CD8-positive, alpha-beta T cell (primary cell): ENCODE measurements at places on chromosomes 2 and 18.

DNA sequence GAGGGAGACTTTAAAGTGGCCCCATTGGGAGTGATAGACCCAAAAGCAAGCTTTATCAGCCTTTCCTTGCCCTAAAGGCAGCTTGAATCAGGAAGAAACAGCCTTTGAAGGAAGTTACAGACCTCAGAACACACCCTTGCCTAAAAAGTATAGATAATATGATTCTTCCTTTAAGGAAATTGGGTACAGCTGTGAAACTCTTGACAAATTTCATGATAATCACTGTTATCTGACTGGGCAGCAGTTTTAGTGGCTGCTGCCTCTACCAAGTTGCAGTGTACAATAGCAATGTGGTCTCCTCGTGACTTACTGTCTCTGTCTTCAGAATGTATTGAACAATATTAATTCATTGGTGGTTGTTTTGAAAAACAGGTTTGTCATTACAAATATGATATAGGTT lies 16.7 kb downstream of the HOXD1 start:
- no peak for DNase-seq

DNA sequence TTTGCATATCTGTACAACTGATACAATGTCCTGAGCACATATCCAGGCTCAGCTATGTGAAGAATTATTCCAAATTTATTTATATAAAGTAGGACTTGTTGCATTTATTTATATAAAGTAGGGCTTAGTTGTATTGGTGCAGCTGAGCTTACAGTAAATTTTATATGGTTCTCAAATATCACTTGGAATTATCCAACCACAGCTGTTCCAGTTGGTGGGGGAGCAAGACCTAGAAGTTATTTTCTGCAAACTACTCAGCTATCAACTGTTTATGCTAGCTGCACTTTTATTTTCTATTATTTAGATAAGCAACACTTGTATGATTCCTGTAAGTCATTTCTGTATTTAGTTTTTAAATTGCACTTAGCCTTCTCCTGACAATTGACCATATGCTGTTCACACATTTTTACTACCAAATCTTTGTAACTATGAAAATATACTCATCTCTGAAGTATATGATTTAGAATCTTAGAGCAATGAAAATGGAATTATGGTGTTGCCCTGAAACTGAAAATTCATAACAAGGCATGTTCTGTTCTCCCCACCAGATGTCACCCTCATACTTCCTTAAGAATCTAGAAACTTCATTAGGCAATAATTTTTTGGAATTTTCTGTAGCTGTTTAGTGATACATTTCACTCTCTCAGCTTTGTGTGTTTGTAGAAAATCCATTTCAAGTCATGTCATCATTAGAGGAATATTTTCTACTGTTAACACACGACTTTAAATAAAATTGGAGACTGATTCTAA lies 157.0 kb upstream of the CBLN2 start:
- DNase-seq: no peak

GRCh38 chr2:88464153-88464552 lies 11.7 kb upstream of the FOXI3 start:
- no peak for DNase-seq

GRCh38 chr2:150438654-150439053 lies 48.8 kb downstream of the RND3 start:
- DNase-seq: no peak

GRCh38 chr18:42011053-42011452 lies 56.0 kb downstream of the PIK3C3 start:
- no peak for DNase-seq

DNA sequence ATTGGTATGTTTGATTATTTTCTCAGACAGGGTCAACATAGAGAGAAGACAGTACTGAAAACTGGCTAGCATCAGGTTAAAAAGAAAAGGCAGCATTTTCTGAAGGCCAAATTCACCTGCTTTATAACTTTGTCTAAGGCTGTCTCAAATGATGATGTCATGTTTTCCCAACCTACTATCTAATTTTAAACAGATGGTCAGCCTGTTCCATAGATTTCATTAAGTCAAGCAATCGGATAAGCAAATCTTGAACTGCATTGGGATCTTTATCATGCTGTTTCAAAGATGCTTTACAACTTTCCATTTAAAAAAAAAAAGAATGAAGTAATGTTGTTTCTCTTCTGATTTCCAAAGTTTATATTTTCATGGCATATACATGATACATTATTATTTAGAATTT lies 56.3 kb upstream of the SPOPL start:
- no peak for DNase-seq

DNA sequence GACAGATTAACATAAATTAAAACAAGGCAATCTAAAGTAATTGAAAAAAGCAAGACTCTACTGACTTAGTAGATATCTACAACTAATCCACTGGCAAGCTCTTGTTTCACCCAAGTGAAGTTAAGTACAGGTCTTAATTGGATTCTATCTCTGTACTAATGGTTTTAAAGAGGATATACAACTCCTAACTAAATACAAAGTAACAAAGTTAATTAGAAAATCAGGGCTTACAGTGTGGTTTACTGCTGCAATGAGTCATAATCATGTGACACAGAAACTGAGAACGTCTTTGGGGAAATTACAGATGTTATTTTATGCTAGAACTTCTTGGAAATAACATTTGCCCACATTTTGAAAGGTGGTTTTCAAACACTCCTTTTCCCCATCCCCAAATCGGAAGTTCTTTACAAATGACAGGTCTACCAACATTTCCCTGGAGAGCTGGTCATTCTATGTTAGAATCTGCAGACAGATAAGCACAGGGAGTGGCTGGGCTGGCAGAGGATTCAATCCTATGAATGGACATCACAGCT lies 245.3 kb downstream of the STK39 start:
- DNase-seq: no peak

GRCh38 chr2:234142530-234142929 lies 92.0 kb downstream of the SPP2 start:
- DNase-seq: no peak

DNA sequence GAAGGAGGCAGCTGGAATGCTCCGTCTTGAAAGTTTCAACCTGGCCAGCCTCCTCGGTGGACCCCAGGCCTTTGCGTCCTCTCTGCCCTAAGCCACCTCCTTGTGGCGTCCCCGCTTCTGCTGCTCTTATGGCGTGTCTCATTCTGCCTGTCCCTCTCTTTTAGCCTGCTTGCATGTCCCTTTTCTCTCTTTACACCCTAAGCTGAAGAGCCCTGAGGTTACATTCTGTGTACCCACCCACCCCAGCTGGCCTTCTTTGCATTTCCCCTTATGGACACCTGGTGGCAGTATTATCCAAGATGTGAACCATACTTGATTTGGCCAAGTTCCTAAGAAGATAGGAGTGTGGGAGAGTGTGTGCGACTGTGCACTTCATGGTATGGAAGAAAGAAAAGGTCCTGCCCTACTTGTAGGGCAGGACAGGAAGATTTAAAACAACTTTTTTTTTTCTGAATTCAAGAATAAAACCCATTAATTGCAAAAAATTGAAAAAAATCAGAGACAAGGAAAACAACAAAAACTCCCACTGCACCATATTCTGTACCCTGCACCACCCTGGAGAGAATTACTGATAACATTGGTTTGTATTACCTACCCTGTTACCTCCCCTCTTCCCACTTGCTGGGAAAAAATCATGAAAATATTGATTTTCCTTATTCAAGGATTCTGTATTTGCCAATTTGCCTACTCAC lies 77.4 kb downstream of the DYSF start:
- DNase-seq: no peak

DNA sequence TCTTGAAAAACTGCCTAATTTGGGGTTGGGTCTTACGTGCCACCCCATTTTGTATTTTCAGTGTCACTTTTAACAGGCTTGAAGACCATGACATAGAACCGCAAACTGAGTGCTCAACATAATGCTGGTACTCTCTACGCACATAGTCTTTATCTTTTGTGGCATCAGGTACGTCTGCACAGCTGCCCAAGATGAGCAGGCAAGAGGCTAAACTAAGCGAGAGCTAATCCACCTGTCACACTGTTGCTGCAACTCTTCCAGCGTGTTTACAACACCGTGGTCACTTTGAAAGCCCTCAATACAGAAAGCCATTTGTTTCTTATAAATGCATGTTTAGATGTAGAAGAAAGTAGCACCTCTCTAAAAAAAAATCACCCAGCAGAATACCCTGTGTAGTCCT lies 270.0 kb upstream of the TCF4 start:
- no peak for DNase-seq

- no peak for DNase-seq
Measured at GRCh38 chr2:28401411-28401810, 8.8 kb downstream of the FOSL2 start.

DNA sequence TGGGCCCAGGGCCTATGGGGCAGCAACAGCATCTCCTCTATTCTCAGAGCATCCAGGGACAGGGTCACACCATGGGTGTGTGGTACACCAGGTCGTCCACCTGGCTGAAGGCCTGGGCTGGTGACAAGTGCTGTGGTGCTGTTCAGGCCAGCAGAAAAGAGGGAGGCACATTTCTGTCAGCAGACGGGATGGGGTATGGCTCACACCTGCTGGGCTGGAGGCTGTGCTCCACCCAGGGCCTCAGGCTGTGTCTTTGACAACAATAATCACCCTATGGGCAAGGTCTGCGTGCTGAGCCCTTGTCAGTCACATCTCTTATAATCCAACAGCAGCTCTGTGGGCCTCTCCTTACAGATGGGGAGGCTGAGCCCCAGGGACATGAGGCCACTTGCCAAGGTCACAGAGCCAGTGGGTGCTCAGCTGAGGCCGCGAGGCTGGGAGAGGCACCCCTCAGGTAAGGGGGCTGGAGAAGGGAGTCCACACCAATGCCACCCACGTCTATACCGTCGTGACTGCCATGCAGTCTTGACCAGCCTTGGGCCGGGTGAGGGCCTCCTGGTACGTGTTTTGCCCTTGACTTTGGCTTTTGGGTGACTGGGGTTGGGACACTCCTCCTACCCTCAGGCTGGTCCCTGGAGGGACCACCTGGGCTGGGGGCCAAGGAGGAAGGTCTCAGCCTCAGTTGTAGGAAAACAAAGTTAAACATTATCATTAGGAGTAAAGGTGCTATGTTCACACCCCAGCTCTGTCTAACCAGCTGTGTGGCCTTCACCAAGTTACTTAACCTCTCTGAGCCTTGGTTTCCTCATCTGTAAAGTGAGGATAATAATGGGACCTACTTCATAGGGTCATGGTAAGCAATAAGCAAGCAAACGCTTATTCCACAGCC lies 5.6 kb upstream of the HS6ST1 start:
- DNase-seq: no peak

DNA sequence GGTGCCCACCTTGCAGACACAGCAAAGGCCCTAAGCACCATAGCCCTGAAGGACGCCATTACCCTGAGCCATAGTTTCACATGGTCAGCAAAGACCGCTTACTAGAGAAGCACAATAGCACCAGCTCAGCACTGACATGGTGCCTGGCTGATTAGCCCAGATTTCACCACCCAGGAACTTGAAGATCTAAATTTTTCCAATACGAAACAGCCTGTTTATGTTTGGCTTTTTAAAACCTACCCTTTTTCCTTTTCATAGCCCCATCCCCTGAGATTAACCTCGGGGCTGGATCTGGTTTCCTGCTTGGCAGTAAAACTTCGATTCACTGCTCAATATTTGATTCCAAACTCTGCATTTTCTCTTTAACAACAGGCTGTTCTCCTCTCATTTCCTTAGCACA lies 158.5 kb upstream of the PID1 start:
- DNase-seq: no peak

DNA sequence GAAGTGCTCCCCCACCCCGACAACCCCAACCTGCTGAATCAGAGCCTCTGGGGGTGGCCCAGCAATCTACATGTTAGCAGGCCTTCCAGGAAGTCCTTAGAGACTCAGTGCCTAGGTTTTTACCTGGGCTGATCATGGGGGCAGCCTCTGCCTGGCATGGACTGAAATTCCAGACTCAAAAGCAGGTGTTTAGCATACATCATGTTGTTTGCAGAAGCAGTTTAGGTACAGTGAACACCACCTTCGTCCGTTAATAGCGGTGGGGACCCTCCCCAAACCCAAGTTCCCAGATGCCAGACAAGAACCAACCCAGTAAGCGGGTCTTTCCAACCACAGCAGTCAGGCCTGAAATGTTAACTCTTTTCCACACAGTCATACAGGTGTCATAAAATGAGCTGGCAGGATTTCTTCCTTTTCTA lies 26.4 kb upstream of the GALR1 start:
- DNase-seq: no peak
